ENCODE measurements at places on chromosomes 12 and 14.
A peak's percentile ranks its signal among the peaks of the same experiment; 100 is the strongest.

- no peak for DNase-seq
These were observed 28.3 kb downstream of the NPC2 start for GRCh38 chr14:74464785-74465184.

- DNase-seq: no peak
These were observed 706.0 kb downstream of the MED13L start for GRCh38 chr12:115571446-115571845.

DNA sequence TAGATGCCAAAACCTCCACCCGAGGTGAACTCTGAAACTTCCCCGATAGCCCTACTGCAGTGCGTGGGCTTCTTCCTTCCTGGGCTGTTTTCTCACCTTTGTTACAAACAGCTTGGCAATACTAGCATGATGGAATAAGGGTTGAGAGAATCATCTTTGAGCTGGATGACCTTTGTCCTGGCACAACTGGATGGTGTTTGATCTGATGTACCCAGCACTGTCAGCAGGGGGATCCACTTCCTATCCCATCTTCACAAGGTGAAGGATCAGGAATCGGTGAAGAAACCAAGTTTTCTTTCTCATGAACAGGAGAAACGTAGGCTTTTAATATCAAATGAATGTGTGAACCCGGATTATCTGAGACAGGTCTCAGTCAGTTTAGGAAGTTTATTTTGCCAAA lies 19.5 kb upstream of the LRRC10 start:
- no peak for DNase-seq

GRCh38 chr12:12527820-12528296 lies 34.8 kb downstream of the DUSP16 start:
- no peak for DNase-seq

- DNase-seq: no peak
These were observed 151.6 kb upstream of the SYT1 start for GRCh38 chr12:78712834-78713481.

DNA sequence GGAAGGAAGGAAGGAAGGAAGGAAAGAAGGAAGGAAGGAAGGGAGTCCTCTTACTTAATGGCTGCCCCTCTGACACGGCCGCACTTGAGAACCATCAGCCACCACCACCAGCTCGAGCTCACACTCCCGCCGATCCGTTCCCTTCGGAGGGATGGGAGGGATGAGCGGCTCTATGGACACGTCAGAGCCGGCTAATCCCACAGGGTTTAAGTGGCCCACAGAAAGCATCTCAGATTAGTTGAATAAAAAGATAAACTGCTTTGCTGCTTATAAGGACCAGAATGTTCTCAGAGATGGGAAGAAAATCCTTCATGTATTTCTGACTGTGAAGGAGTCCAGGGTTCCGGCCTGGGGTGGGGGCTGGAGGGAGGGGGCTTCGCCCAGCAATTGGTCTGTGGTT lies 31.1 kb downstream of the PRIMA1 start:
- DNase-seq: no peak

DNA sequence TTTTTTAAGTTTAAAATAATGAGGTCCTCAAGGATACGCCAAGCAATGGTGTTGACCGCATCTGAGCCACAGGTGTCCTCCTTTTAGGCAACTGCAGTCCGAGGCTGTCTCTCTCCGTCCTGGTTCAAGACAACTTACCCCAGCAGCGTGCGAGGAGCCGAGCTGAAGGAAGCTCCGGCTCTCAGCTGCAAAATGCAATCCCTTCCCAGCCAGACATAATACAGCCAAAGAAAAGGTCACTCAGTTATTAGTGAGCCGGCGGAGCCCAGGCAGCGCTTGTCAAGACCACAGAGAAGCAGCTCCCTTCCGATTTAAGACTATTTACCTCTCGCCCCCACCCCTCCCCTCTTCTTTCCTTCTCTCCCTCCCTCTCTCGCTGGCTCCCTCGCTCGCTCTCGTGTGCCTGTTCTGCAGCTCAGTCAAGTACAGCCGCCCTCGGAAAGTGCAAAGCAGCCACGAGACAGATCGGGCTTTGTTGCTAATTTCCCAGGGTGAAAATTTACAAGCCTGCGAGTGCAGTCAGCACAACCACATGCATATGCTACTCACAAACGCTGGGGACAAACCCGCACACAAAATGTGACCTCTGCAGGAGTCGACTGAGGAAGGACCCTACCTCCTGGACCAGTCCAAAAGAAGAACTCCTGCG lies 363 bp upstream of the LMO3 start:
- peak; percentile 1 for DNase-seq

- DNase-seq: no peak
These were observed 41.6 kb downstream of the RHOJ start for GRCh38 chr14:63245893-63246292.

- DNase-seq: no peak
These were observed 112.1 kb upstream of the OVCH1 start for GRCh38 chr12:29609431-29610215.

- DNase-seq: no peak
These were observed 9.0 kb downstream of the SERPINA6 start for GRCh38 chr14:94313991-94314655.

- DNase-seq: no peak
These were observed 140.1 kb downstream of the SYNE2 start for GRCh38 chr14:63992858-63993257.

GRCh38 chr14:75306927-75307699 lies 28.5 kb downstream of the FOS start:
- DNase-seq: no peak

- no peak for DNase-seq
These were observed 23.2 kb upstream of the JPH4 start for GRCh38 chr14:23601845-23602180.

DNA sequence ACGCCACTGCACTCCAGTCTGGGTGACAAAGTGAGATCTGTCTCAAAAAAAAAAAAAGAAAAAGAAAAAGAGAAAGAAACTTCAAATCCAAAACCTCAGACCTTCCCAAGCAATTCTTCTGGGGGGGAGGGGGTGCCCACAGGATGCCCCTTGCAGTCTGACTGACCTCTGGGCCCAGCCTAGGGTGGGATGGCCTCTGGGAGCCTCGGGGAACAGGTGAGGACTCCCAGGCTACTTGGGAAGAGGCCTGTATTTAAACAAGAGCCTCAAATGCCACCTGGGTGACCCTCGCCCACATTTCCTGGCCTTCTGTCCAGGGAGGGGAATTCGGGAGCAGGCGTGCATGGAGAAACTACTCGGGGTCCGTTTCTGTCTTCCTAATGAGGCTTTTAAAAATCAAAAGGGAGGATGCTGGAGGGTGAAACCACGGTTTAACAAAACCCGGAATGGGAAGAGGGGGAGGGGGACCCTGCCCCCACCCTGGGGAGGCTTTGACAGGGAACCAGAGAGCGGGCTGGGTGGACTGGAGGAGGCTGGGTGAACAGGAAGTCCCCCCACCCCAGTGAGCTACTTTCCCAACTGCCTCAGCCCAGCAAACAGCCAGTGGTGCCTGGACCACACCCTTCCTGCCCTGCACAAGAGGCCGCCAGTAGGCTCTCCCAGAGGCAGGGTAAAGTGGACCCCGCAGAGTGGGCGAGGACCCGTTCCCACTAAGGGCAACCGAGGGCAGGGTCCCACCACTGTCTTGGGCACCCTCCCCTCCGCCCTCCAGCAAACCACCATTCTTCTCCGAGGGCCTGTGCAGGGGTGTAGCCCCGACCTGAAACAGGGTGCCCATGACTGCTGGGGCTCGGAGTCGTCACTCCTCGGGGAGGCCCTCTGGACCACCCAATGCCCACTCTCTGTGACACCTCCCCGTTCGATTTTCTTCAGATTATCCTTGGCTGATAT lies 1.5 kb upstream of the FBRSL1 start:
- no peak for DNase-seq

DNA sequence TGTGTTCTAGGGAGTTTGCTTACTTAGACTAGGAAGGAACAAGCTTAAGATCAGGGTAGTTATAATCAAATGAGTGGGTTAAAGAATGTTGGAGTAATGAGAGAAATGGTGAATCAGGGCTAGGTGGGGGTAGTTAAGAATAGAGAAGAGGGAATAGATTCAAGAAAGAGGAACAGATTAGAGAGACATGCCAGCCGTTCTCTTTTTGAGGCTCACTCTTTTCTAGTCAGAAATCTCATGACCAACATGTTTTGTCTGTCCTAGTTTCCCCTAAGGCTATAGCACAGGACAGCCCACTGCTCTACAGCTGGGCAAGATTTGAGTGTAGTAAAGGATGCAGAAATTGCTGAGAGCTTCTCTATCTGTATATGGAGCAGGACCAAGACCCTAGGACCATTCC lies 258.4 kb downstream of the AKAP6 start:
- no peak for DNase-seq

- no peak for DNase-seq
These were observed 256.6 kb downstream of the CPNE8 start for GRCh38 chr12:38648813-38649212.

- DNase-seq: no peak
These were observed 56.6 kb downstream of the WDR20 start for GRCh38 chr14:102196039-102196901.

DNA sequence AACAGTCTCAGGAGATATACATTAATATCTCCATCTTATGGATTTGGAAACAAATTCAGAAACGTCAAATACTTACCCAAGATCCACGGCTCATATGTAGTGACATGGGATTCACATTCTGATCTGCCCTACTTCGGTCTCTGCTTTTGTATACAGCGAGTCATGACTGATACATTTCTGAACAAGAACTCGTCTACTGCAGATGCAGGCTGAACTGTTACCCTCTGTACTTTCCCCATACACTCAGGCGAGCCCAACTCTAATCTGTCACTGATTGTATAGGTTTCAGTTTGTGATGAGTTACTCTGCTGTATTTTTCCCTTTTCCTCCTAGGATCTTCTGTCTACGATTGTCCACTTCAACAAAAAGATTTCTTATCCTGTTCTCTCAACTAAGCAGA lies 441.6 kb downstream of the CCDC91 start:
- no peak for DNase-seq

GRCh38 chr14:74213907-74214803 lies 25.1 kb upstream of the VSX2 start:
- DNase-seq: no peak

DNA sequence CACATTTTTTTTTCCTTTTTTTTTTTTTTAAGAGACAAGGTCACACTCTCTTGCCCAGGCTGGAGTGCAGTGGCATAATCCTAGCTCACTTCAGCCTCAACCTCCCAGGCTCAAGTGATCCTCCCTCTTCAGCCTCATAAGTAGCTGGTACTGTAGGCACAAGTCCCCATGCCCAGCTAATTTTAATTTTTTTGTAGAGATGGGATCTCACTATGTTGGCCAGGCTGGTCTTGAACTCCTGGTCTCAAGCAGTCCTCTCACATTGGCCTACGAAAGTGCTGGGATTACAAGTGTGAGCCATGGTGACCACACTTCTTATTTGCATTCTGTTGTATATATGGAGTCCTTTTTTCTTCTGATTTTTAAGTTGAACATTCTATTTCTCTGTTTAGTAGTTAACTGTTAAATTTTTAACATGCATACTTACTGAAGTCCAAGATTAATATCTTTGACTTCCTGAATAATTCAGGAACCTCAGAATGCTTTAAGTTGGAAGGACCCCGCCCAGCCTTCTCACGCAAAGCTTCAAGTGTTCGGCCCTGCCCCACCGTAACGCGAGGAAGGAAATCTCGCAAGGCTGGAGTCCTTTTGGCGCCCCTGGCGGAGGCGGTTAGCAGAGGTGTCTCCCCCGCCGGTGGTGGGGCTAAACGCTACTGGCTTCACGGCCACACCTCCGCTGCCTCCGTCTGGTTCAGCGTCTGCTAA lies 21.6 kb downstream of the SPATS2 start:
- DNase-seq: peak; percentile 18

DNA sequence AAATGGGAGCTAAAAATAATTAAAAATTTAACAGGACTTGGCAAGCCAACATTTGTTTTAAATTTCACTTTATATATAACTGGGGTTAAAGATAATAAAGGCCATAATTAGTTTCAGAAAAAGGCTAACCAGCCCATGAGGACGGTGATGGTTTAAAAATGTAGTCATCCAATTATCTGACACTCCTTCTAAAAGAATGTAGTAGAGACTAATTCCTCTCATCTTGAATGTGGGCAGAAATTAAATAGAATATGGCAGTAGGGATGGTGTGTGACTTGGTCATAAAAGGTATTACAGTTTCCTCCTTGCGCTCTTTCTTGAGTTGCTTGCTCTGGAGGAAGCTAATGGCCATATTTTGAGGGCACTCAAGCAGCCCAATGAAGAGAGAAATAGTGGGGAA lies 49.1 kb upstream of the PTPRB start:
- no peak for DNase-seq

GRCh38 chr12:52798671-52799504 lies 3.0 kb upstream of the KRT3 start:
- no peak for DNase-seq

DNA sequence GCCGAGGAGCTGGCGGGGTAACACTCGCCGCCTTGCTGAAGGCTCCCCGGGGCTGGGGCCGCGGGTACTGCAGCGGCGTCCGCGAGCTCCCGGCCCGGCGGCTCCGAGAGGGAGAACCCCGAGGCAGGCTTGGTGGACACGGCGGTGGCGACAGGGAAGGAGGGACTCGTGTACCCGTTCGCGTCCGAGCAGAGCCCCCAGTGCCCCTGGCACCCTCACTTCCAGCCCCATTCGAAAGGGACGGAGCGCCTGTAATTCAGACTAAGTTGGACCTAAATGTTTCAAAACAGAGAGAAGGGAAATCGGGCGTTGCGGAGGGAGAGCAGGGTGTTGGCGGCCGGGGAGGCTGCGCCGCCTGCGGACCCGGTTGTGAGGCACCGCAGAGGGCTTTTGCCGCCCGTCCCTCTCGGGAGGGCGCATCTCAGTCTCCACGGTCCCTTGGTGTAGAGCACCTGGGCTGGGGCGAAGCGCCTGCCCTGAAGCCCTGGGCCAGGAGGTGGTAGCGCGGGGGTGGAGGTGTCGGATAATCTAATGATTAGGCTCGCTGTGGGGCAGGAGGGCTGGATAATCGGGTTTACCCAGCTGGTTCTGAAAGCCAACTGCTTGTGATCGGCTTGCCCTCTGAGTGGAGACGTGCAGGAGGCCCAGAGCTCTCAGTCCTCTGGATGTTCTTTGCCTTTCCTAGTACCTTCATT lies 771 bp downstream of the DAAM1 start:
- peak; percentile 16 for DNase-seq

DNA sequence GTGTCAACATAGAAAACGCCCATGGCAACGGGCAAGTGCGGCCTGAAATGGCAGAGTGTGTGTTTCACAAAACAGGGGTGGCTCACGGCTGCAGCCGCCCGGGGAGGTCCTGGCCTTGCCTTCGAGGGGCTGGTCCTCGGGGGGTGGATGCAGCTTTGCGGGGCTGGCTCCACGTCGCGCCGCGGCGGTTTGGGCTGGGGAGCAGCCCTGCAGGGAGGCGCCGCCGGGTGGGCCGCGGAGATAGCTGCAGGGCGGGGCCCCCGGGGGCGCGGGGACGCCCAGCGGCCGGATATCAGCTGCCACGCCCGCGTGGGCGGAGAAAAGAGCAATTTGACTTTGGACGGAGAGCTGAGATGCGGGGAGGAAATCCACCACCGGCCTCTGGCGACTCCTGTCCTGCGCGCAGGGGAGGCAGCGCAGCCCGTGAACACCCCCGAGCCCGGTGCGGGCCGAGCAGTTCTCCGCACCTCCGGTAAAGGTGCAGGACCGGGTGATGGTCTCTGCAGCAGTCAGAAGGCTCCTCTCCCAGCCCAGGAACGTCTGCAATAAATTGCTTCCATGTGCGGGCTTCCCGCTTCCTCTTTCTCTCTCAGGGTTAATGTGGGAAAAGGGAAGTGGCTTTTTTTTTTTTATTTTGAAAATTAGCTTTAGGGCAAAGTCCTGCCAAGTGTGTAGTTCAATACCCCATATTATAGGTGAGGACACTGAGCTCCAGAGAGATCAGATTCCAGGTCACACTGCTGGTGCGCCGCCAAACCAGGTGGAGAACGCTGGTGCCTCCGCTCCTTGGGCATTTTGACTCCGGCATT lies 110.5 kb downstream of the ARF6 start:
- DNase-seq: peak; percentile 85

- DNase-seq: no peak
These were observed 110.4 kb downstream of the KCNK10 start for GRCh38 chr14:88212691-88213090.

All from T-helper 2 cell (primary cell).